ENCODE measurements at places on chromosomes 2 and 18.

- no peak for DNase-seq
Measured at GRCh38 chr2:120473522-120474271, 127.8 kb downstream of the INHBB start.

DNA sequence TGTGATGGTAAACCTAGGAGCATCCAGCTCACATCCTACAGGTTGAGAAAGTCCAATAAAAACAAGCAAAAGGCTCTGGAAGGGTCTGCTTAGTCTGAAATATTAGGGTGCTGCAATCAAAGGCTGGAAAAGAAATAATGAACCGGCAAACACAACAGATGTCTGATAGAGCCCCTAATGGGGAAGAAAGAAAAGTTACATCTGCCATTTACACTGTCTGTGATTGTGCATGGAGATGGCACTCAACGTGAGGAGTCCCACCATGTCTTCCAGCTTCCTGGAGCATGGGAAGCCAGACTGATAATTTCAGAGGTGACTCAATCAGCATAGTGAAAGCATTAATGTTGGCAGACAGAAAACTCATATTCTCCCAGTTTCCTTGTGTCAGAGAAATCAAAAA, 307.8 kb downstream of the EPHA4 start:
- no peak for DNase-seq

GRCh38 chr18:22322243-22322691, 95.4 kb downstream of the CTAGE1 start:
- no peak for DNase-seq

GRCh38 chr2:171852366-171852888, 41.6 kb downstream of the SLC25A12 start:
- no peak for DNase-seq

- peak; percentile 54 for DNase-seq
Measured at GRCh38 chr2:74481961-74482800, 617 bp downstream of the CCDC142 start.

GRCh38 chr2:72554381-72554780, 271.5 kb downstream of the EXOC6B start:
- DNase-seq, result no peak

- no peak for DNase-seq
Measured at GRCh38 chr2:142095647-142096046, 35.2 kb downstream of the LRP1B start.

DNA sequence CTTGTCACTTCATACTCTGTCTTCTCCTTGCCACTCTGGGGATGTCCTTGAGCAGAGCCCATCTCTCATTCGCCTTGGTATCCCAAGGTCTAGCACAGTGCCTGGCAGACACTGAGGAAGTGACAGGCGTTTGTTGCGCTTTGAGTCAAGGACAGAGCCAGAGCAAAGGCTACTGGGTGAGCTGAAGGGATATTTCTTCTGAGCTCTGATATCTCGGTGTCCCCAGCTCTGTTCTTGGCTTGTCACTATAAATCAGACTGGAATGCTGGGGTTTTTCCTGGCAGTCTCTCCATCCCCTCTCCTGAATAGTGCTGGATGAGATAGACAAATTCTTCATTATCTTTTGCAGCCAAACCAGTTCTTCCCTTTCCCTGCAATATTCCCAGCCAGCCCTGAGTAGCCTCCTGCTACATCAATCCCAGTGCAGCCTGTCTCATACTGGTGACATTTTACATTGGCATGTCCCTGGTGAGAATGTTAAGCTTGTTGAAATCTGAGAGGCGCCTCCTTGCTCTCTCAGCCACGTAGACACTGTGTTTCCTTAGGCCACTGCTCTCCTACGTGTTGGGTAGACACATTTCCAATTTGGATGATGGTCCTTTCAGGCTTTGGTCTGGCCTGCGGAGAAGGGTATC, 61.7 kb downstream of the CTIF start:
- DNase-seq, result no peak

DNA sequence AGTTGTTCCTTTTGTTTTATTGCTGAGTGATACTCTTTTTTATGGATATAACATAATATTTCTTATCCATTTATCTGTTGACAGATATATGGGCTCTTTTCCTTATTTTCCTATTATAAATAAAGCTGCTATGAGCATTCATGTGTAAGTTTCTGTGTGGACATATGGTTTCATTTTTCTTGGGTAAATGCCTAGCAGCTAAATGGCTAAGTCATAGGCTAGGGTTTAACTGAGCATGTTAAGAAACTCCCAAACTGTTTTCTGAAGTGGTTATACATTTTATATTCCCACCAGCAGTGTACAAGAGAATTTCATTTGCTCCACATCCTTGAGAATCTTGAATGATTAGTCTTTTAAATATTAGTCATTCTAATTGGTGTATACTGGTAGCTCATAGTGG, 786.6 kb upstream of the CDH2 start:
- DNase-seq, result no peak

DNA sequence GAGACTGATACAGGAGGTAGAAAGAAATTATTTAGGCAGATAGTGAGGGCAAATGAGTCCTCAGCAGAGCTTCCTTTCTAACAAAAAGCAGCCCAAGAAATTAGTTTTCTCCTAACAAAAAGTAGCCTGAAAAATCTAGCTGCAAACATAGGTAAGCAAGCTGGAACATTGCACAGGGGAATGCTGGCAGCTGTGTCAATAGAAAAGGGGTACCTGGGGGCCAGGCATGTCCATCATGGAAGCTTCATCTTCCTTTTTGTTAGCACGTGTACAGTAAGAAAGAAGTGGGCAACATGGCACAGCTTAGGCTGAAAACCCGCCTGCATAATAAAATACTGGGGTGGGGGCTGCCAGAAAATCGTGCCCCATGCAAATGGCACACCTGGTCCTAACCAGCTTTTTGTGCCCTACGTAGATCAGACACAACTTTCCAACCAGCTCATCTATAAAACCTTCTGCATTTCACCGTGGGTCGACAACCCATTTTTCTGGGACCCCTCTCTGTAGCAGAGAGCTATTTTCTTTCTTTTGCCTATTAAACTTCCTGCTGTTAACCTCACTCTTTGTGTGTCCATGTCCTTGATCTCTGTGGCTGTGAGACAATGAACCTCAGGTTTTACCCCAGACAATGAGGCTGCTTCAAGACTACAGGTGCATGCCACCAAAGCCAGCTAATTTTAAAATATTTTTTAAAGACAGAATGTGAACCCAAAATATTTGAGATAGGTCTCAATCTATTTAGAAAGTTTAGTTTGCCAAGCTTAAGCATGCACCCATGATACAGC, 6.6 kb upstream of the MTHFD2 start:
- DNase-seq, result no peak

GRCh38 chr18:48854780-48855179, 96.0 kb downstream of the SMAD7 start:
- no peak for DNase-seq

DNA sequence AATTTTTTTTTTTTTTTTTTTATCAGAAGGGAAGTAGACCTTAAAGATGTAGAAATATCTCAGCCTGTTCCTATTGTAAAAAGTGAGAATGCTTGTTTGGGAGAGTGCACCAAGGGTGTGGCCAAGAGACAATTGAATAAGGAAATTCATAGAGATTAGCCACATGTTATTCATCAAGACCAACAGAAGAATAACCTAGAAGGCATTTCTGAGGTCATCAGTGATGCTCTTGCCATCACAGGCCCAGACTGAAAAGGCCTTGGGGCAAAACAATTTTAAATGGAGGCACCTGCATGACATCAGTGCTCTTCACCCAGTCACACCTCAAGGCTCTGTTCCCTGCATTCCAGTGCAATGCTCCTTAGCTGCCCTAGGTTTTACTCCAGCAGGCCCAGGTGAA, 2043.3 kb upstream of the PIK3C3 start:
- no peak for DNase-seq

DNA sequence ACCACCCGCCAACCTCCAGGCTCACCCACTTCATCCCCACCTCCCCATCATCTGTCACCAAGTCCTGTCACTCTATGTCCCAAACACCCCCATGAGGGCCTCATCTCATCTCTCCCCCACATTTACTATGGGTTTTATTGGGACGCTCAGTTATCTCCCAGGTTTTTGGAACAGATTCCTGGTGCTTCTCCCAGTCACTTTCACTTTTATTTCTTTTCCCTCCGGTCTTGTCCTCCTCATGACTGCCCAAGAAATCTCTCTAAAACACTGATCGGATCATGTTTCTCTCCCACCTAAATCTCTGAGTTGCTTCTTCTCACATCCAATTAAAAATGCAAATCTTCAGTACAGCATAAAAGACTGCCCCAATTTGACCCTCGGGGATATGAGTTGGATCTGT, 273.1 kb downstream of the PHLPP1 start:
- DNase-seq, result no peak

DNA sequence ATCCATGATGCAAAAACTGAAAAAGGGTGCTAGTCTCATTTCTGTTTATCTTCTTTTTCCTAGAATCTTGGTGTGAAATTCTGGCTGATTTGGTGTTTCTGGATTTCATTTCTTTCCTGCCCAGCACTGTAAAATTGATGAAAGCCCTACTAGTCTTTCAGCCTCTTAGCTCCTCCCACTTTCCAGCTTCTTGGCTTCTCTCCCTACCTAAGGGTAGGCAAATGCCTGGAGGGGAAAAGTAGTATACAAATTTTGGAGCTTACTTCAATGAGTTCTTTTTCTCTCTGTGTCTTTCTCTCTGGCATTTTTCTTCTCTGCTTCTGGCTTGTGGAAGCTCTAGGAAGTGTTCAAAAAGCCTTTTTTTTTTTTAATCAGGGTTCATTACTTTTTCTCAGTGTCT, 160.5 kb downstream of the XIRP2 start:
- no peak for DNase-seq

DNA sequence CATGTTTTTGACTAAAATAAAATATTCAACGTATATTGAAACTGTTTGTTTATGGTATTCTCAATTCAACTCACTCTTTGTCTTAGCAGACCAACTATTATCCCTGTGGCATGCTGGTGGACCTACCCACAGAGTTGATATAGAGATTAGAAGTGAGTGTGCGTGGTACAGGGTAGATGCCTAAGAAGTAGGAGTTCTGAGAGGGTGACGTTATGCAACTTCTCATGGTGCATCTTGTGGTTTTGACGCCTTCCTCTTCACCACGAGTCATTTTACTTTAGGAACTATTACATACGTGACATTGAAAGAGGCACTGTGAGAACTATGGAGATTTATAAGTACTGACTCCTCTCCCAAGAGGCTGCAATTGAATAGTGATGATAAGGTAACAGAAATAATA, 26.6 kb upstream of the NAPG start:
- DNase-seq, result no peak

- no peak for DNase-seq
Measured at GRCh38 chr2:147524912-147525311, 319.9 kb upstream of the ACVR2A start.

- no peak for DNase-seq
Measured at GRCh38 chr2:92326-92725, 46.0 kb upstream of the FAM110C start.

DNA sequence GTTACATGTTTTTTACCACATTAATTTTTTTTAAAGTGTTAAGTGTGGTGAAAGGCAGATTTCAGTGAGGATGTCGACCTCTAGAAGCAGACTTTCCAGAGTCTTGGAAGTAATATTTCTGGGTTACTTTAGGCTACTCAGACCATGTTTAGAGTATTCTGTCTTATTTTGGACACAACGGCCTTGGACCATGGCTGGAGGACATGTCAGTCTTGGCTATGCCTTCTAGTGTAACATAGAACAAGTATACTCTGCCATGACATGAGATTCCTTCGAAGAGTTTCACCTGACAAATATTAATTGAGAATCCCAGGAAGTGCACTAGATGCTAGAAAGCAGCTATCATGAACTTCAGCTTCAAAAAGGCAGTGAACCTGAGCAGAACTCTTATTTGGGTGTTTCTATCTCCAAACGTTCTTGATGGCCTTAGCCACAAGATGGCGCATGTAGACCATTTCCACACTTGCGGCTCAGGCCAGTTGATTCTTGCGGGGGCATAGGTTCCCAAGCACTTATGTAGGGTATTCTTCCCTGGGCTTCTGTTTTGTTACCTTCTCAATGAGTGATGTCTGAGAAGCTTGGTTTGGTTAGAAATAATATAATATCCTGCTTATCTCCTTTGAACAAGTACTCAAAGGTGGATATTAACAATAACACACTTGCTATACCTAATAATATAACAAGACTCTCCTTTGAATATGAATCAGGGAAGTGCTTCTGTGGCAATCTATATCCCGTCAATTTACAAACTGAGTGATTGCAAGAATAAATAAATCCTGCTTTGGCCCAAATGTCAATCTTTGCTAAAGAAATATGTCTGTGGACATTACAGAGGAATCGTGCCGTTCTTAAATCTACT, 62.0 kb downstream of the CACNB4 start:
- DNase-seq, result peak; percentile 42

DNA sequence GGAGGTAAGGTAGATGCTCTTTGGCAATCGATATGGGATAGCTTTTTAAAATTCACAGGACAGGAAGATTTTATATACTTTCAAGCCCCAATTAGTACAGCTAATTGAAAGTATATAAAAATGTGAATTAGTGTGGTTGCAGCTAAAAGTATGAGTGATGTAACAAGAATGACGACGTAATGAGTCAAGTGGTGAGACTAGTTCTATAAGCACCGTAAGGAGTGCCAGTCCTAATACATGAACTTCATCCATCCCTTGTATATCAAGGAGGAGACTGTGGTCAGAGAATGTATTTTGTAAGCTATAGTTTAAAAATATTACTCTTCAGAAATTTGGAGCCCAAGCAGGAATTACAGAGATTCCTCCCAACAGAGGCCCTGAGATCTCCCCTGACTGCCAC, 25.8 kb downstream of the DNAJC27 start:
- DNase-seq, result no peak

DNA sequence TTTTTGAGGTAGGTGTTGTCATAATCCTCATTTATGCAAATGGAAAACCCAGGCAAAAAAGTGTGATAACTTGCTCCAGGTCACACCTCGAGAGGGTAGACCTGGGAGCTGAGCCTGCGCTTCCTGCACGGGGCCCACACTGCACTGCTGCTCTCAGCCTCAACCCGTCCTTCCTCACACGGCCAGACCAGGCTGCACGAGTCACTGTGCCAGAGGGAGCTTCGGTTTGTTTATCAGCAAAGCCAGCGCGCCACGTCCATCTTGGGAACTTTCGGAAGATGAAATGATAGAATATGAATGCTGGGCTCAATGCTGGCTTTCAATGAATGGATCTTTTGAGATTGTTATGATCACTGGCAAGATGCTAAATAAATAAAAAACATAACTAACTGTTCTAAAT, 14.4 kb downstream of the COPS9 start:
- DNase-seq, result no peak

DNA sequence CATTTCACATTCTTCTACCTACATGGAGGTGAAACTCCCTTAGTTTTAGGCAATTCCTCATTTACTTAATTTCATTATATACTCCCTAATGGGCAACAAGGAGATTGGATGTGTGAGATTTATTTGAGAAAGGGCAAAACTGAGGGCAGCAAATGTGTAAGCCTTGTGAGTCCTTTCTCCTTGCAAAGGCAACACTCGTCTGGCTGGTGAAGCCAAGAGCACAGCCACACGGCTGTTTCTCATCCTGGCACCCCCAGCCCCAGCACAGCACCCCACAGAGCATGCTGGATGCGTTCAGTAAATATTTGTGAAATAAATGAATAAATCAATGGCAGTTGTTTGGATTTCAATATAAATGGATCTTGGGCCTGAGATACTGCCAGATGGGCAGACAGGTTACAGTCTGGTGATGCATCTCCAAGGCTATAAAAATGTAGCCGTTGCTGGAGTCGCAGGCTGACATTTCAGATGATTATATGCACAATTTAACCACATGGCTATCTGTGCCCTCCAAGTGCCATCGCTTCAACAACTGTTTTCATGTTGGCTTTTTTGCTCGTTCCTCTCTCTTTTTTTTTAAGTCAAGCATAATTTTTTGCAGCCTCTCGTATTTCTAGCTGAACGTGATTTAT, 154.1 kb upstream of the REV1 start:
- DNase-seq, result no peak

All from stimulated activated CD4-positive, alpha-beta T cell treated with anti-CD3 and anti-CD28 coated beads, Interleukin-4, amount 100 ng/mL, for 1 hour (primary cell).